ENCODE measurements at places on chromosomes 12 and 14.

- DNase-seq: no peak
These were observed 180.6 kb upstream of the PRMT8 start for GRCh38 chr12:3310271-3311026.

GRCh38 chr14:73752297-73752992 is 38.3 kb upstream of the PNMA1 start:
- DNase-seq: peak; percentile 52

DNA sequence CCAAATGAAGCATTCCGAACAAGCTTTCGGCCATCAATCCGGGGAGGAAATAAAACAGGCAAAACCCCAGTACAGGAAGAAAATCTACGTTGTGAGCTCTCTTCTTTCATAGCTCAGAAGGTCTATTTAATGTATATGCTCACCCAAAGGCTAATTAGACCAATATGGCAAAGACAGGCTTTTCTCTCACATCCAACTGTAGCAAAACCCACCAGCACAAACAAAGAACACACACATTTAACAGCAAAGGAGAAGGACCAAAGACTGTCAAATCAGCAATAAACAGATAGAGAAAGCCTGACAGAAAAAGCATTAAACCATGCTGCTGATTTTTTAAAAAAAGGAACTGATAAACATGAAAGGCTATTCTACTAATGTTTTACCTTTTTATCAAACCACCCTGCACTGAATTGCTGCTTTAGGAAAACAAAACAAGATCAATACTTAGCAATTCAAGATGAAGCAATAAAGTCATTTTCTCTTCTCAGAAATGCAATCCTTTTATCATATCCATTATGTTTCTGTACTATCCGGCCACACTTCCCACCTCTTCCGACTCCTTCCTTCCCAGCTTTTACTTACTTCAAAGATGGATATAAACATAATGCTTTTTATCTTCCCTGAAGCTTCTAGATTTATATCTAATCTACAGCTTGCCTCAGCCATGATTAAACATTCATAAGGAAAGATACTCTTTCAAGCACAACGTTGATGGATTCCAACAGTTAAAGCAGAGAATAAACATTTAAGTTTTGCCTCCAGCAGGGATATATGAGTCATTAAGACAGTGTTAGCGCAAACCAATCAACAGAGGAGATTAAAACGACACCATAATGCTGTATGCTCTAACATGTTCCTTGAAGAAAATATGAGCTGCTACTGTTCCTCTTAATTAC is 74.6 kb upstream of the BBS10 start:
- no peak for DNase-seq

DNA sequence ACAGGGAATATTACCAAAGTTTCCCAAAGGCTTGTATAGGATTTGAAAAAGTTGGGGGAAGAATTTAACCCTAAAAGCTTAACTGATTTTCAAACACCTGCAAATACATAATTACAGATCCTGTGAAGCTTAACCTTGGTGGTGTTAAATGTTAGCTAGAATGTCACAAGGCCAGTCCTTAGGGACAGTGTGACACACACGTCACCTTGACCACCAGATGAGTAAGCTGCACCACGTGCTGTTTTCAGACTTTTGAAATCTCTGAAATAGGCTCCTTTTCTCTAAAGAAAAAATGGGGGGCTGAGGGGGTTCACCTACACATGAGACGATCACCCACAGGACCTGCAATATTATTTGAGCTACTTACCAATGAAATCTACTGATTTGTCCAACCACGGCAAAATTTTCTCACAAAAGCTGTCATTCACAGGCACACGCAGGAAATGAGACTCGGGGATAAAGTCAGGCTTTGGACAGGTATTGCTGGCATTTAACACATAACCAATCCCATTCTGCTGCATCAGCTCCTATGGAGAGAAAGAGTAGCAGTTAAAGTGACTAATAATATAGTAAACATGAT is 75.9 kb downstream of the DUSP16 start:
- no peak for DNase-seq

DNA sequence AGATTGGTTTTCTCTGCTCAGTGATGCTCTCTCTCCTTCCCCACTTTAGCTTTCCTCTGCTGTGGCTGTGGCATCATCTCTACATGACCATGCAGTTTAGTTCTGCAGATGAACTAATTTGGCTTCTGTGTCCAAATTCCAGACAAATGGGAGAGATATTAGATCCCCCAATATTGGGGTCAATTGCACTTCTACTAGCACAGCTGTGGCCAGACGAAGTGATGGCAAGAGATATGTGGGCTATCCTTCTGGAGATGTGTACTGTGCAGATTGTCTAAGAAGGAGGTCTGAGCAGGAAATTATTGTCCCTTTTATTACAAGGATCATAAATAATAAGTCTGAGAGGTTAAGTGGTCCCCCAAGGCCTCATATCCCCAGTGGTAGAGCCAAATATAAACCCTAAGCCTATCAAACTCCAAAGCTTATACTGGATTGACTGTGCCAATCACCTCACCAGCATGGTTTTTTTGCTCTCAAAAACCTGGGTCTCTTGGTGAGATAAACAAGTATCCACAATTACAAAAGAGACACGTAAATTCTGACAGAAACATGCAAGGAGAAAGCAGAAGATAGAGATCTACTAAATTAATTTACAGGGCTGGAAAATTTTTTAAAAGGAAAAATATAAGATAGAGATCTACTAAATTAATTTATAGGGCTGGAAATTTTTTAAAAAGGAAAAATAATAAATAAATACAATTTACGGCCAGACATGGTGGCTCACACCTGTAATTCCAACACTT is 29.1 kb upstream of the GCH1 start:
- DNase-seq: no peak

- DNase-seq: no peak
These were observed 141.8 kb downstream of the MYRFL start for GRCh38 chr12:69966839-69967238.

DNA sequence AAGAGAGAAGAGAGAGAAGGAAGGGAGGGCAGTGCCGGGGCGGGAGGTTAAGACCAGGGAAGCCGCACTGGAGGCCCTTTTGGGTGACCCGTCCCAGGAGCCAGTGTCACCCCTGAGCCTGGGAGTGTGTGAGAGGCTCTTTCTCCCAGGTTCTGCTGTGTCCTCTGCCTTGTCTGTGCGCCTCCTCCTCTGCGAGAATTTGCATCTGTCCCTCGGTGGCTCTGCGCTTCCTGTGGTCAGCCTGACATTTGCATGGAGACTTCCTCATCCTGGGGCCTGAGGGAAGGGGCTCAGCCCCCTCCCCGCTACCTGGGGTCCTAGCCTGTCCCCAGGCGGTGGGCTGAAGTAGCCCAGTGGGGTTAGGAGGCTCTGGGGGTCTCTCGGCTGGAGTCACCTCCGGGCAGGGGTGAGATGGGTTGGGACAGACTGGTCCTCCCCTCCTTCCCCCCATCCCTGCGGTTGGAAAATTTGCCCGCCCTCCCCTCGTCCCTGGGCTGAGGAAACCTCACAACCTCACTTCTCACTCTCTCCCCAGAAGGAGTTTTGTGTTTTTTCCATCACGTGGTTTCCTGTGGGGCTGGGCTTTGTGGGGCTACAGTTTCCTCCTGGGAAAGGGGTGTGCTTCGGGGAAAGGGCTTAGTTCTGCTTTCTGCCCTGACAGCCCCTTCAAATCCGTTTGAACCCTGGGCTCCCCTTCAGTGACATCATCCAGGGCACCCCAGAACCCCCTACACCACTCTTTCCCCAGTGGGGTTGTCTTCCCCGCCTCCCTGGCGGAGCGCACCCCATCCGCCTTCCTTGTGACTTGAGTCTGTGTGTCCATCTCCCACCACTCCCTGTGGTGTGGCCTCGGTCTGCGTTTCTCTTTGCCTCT is 2.5 kb downstream of the PTPN6 start:
- DNase-seq: peak; percentile 82

DNA sequence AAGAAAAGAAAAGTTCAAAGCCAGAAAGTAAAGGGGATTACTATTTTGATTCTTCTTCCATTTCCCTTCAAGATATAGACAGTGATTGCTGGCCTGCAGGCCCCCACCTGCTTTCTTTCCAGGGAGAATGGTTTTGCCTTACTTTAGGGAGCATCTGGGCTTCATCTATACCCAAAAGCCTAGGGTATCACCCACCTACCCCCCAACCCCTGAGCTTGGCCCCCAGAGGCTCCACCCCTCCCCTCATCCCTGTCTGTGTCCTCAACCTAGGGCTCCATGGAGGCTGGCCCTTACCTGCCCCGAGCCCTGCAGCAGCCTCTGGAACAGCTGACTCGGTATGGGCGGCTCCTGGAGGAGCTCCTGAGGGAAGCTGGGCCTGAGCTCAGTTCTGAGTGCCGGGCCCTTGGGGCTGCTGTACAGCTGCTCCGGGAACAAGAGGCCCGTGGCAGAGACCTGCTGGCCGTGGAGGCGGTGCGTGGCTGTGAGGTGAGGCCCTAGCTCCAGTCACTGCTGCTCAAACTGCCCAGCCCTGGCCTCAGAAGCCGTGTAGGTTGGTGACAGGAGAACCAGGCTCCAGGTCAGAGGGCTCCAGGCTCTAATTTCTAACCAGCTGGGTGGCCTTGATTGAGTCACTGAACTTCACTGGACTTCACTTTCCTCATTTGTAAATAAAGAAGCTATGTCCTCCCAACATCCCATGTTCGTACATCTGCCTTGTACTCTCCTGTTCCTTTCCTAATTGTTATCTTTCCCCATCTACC is 13.6 kb downstream of the ARHGEF40 start:
- DNase-seq: no peak
